Right lung (tissue), 10 donors: ENCODE measurements at places on chromosomes 3 and 15.

GRCh38 chr15:96115642-96116041 is 214.9 kb upstream of the NR2F2 start:
- DNase-seq, result no peak

DNA sequence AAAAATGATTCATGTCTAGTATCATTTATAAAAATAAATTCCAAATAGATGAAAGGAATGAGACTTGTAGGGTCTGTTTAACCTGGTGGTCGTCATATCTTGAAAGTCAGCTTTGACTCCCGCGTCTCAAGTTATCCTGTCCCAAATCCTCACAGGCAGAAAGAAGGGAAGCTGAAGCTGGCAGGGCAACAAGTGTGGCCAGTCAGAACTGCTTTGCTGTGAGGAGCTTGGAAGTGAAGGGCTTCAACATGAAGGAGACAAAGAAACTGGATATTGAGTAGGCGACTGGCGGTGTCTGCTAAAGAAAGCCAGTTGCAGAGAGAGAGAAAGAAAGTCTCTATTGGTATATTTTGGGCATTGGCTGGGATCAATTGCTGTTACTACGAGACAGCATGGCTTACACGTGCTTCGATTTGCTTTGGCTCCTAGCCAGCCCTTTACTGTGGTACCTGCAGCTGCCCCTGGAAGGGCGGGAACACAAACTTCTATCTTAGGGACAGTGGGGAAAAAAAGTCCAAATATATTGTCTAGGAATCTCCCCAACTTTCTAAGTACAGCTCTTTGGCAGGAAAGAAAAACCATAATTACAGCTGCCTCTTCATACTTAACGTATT is 107.2 kb downstream of the CHST2 start:
- DNase-seq, result no peak

DNA sequence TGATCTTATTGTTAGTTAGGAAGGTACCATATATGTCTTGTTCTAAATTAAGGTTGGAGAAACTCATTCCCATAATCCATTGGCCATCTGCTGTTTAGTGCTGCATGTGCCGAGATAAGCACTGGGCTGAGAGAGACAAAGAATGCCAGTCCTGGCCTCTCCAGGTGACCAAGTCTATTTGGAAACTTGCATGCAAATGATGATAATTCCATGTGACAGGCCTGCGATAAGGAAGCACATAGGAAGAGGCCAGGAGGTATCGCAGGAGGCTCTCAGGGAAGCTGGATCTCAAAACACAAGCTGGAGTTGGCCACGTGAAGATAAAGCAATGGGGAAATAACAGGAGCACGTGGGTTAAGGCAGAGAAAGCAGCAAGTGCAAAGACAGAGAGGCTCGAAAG is 39.7 kb downstream of the MYO5C start:
- no peak for DNase-seq

GRCh38 chr3:157958457-157958856 is 147.8 kb downstream of the SHOX2 start:
- DNase-seq, result no peak

GRCh38 chr3:191105418-191105817 is 93.6 kb upstream of the OSTN start:
- DNase-seq, result no peak

GRCh38 chr15:93028632-93029213 is 60.3 kb downstream of the RGMA start:
- DNase-seq, result peak; percentile 55

DNA sequence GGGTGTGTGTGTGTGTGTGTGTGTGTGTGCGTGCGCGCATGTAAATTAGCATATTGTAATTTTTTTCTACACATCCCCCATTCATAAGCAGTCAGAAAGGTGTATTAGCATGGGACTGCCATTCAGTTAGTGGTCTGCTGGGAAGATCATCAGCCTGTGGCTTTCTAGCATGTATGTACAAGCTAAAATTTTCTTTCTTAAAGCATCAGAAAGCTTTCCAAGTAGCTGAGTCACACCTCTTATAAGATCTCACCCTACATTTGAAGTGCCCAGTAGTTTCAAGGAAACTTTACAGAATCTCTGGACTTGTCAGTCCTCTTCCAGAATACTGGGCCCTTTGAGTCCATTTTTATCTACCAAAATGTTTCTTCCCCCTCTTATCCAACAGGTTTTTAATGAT is 411.4 kb upstream of the TPRG1 start:
- DNase-seq, result no peak
